Nasal cavity respiratory epithelium epithelial cell of viscerocranial mucosa (primary cell): ENCODE measurements at places on chromosomes 4 and X. TPM values are rescaled to one million over a fixed set of nuclear protein-coding genes. Genes with fewer than 3 reads are reported as not detected.

The TENT5D gene
- under 0.01 TPM in 1 of 2 replicates, not detected in the other for total RNA-seq

The WDFY3 gene
- total RNA-seq: 60.5 and 108 TPM in 2 replicates

The ENPP6 gene
- total RNA-seq: under 0.01 TPM in 1 of 2 replicates, not detected in the other

The ABHD18 gene
- 9.3 and 9.9 TPM in 2 replicates for total RNA-seq

The ATP8A1 gene
- total RNA-seq: 1.0 and 1.9 TPM in 2 replicates

The LIMCH1 gene
- total RNA-seq: 0.34 and 4.5 TPM in 2 replicates

The TIGD4 gene
- under 0.01 and 0.28 TPM in 2 replicates for total RNA-seq

The ALAS2 gene
- not detected in 2 replicates for total RNA-seq

The ETDA gene
- not detected in 2 replicates for total RNA-seq

The MAD2L1 gene
- total RNA-seq: 1.2 and 2.4 TPM in 2 replicates

The RTL5 gene
- total RNA-seq: under 0.01 and 0.50 TPM in 2 replicates

The CT47B1 gene
- total RNA-seq: not detected in 2 replicates

The STOX2 gene
- total RNA-seq: 1.4 and 16.7 TPM in 2 replicates

The PAGE1 gene
- total RNA-seq: not detected in 2 replicates

The PDZD11 gene
- 24.9 and 31.3 TPM in 2 replicates for total RNA-seq

The RNF128 gene
- 12.3 and 52.8 TPM in 2 replicates for total RNA-seq

The CA5B gene
- 5.6 and 6.8 TPM in 2 replicates for total RNA-seq

The DHX15 gene
- 138 and 210 TPM in 2 replicates for total RNA-seq

The PSAPL1 gene
- total RNA-seq: not detected in 2 replicates

The ODAPH gene
- not detected in 2 replicates for total RNA-seq

The FAM193A gene
- total RNA-seq: 4.8 and 17.3 TPM in 2 replicates

The RPL9 gene
- 1,708 and 3,288 TPM in 2 replicates for total RNA-seq

The USP38 gene
- 26.3 and 36.0 TPM in 2 replicates for total RNA-seq

The SCML1 gene
- 6.5 and 10.9 TPM in 2 replicates for total RNA-seq

The TCEAL6 gene
- total RNA-seq: not detected in 2 replicates

The MAGEC3 gene
- total RNA-seq: not detected in 2 replicates

The ETDB gene
- not detected in 2 replicates for total RNA-seq

The GLRA2 gene
- total RNA-seq: not detected in 2 replicates

The ZMYM3 gene
- total RNA-seq: 2.7 and 7.8 TPM in 2 replicates

The PNMA6A gene
- total RNA-seq: 0.34 and 0.57 TPM in 2 replicates

The ARX gene
- total RNA-seq: not detected in 2 replicates

The GLRB gene
- total RNA-seq: 2.1 and 6.2 TPM in 2 replicates

The FAM199X gene
- total RNA-seq: 33.8 and 38.3 TPM in 2 replicates

The H2BW2 gene
- not detected in 2 replicates for total RNA-seq

The PABPC1L2A gene
- not detected in 2 replicates for total RNA-seq

The SLC9B2 gene
- total RNA-seq: 10.8 and 13.0 TPM in 2 replicates

The PABPC5 gene
- total RNA-seq: not detected in 2 replicates

The CLGN gene
- total RNA-seq: 26.7 and 32.4 TPM in 2 replicates

The PNCK gene
- total RNA-seq: 0.34 and 2.5 TPM in 2 replicates

The CTPS2 gene
- 5.8 and 15.3 TPM in 2 replicates for total RNA-seq
